ENCODE measurements at places on chromosomes 3 and 15.
A peak's percentile ranks its signal among the peaks of the same experiment; 100 is the strongest.

GRCh38 chr3:147400111-147400510, 6.2 kb downstream of the ZIC4 start:
- DNase-seq, result no peak

GRCh38 chr15:100947760-100948429, 28.7 kb downstream of the LRRK1 start:
- DNase-seq, result no peak

DNA sequence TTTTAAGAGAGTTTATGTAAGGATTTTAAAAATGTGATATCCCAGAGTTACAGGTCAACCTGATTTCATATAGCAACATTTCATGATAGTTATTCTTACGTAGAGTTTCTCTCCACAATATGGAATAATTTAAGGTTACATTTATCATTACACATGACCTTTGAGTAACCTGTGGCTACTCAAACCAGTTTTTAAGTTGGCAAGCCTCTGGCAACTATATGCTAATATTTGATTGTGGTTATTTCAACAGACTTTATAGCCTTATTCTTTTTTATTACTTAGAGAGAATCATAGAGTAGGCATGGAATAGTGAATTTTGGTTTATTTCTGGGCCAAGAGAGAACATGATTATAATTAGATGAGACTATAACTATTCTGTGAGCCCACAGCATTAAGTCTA, 504.9 kb downstream of the NLGN1 start:
- no peak for DNase-seq

GRCh38 chr15:93493172-93493571, 404.2 kb upstream of the RGMA start:
- no peak for DNase-seq

GRCh38 chr3:81743096-81744025, 18.1 kb downstream of the GBE1 start:
- peak; percentile 63 for DNase-seq
